ENCODE measurements at places on chromosomes 1 and 21.

- no peak for DNase-seq
These were observed 25.9 kb upstream of the NID1 start for GRCh38 chr1:236090741-236091147.

DNA sequence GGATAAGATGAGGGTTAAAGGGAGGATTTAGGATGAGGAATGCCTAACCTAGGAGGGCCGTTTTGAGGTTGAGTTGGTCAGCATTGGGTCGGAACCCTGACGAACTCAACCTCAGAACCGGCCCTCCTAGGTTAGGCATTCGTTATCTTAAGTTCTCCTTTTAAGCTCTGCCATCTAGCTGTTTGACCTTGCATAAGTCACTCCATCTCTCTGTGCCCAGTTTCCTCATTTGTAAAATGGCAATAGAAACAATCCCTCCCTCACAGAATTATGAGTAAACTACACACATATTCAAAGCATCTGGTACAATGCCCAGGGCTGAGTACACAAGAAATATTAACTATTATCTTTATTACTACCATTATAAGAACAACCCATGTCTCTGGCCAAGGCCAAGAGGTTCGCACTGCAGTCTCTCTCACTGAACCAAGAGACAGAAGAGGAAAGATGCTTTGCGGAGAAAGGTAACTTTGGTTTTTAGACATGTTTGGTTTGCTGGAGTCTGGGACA lies 4.8 kb downstream of the ABCB10 start:
- DNase-seq = no peak

GRCh38 chr1:156750711-156751450 lies 594 bp downstream of the HDGF start:
- DNase-seq = peak; percentile 32

- no peak for DNase-seq
These were observed 17.1 kb downstream of the ARHGEF16 start for GRCh38 chr1:3471356-3472087.

- DNase-seq = no peak
These were observed 1528.0 kb upstream of the TPTE start for GRCh38 chr21:8993284-8993942.

- no peak for DNase-seq
These were observed 57.4 kb downstream of the PRPF38A start for GRCh38 chr1:52461821-52462220.

- DNase-seq = no peak
These were observed 185.1 kb downstream of the FOXD2 start for GRCh38 chr1:47622776-47623556.

DNA sequence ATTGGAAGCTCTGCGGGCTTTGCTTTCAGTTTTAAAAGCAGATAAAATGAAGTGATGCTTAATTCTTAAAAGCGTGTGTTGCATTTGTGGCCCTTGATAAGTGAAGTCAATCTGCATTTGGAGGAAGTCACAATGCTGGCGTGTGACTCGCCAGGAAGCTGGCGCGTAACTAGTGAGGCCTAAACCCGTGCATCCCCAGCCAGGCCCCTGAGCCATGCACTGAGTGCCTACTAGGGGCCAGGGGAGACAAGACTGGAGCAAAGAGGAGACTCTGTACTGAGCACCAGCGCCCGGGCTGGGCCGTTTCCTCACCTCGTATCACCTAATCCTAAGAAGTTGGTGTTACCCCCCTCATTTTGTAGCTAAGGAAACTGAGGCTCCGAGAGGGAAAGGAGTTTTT lies 4.6 kb upstream of the DDOST start:
- DNase-seq = no peak
